NCI-H2029 (cell line): ENCODE measurements at places on chromosomes 12 and 14.
A peak's percentile ranks its signal among the peaks of the same experiment; 100 is the strongest.

- DNase-seq = no peak
Observed at GRCh38 chr14:87286826-87287225, 706.2 kb downstream of the GALC start.

DNA sequence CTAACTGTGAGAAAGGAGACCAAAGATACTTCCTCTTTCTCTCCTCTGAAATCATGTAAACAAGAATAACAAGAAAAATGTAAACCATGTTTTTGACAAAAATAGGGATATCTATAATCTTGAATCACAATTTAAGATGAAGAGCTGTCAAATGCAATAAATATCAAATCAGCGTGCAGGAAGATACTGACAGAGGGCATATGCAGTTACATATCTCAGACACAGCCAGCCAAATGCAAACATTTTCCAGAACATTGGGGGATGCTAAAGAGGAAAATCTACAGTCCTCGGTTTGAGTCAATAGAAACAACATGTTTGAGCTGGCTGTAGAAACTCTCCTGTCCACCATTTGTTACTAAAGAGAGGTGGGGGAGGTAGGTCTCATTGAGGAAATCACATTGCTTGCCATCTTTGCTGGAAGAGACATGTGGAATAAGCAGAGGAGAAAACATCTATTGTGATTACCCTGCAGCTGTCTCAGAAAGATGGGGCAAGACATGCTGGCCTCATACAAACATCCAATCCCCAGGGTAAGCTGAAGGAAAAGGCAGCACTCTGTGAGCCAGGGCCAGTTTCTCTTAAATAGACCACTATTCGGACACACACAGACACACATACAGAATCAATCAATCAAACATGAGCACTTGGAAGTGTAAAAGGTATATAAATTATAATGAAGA is 43.5 kb downstream of the CNTN1 start:
- DNase-seq = no peak

- peak; percentile 14 for DNase-seq
Observed at GRCh38 chr14:71372411-71372838, 465.2 kb downstream of the PCNX1 start.

DNA sequence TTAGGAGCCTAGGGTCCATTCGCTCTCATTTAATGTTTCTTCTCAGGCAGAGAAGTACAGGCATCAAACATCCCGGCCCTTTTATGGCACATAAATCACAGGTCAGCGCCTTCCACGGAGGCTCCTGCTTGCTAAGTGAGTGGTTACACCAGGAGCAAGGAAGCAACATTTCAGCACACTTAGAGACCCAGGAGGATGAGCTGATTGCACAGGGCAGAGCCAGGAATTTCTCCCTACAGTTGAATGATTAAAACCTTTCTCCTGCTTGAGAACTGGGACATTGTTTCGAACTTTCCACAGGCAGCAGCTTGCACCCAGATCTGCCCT is 233.4 kb downstream of the SPTSSA start:
- no peak for DNase-seq

GRCh38 chr12:65462484-65462883 is 184.0 kb downstream of the MSRB3 start:
- no peak for DNase-seq

GRCh38 chr12:68012712-68013111 is 23.5 kb downstream of the IFNG-AS1 start:
- no peak for DNase-seq

- no peak for DNase-seq
Observed at GRCh38 chr12:112868459-112869041, 38.2 kb upstream of the OAS1 start.

DNA sequence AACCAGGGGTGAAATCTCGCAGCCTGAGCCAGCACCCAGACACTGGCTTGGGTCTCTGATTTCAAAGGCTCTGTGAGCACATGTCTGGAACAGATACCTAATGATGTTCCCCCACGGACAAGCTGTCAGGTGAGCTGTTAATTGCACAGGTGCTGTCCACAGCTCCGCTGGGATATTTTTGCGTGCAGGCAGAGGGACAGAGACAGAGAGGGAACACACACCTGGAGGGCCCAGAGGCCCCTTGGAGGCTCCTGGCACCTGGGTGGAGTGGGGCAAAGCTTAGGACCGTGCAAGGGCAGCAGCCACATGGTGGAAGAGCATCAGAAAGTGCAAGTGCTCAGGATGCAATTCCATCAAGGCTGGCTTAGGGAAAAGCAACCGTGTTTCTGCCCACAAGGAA is 57.3 kb downstream of the ARL6IP4 start:
- no peak for DNase-seq

DNA sequence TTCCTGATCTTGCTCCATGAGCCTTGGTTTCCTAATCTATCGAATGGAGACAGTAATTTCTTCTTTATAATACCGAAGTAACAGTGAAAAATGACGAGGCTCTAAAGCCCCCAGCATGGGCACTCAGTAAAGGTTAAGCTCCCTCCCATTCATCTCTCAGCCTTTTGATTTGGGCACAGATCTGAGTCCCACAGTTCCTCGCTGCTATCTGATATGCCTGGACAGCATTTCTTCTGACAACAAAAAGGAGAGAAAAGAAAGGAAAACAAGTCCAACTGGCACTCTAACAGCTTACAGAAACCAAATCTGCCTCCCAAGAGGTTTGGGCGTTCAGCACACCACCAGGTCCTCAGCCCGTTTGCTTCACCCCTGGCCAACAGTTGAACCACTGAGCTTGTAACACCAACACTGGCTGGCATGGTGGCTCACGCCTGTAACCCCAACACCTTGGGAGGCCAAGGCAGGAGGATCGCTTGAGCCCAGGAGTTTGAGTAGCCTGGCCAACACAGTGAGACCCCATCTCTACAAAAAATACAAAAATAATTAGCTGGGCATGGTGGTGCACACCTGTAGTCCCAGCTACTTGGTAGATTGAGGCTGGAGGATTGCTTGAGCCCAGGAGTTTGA is 19.5 kb downstream of the CCDC88C start:
- DNase-seq = no peak

- DNase-seq = no peak
Observed at GRCh38 chr14:81031488-81031887, 76.1 kb downstream of the TSHR start.
